ENCODE measurements at places on chromosomes 5 and 9.

GRCh38 chr9:99782962-99783718, 38.5 kb upstream of the NR4A3 start:
- no peaks in the 10 kb centered on the region for H3K27me3 ChIP-seq
- no peak overlapping the region for H3K27ac ChIP-seq
- no peaks in the 10 kb centered on the region for H3K36me3 ChIP-seq
- peak; percentile 4 for DNase-seq
- no peak overlapping the region for H3K4me3 ChIP-seq

GRCh38 chr5:97010606-97011005, 74.7 kb downstream of the LNPEP start:
- H3K4me1 ChIP-seq, result peaks cover 21% of the 10 kb centered on the region
- H3K27me3 ChIP-seq, result no peaks in the 10 kb centered on the region
- no peak overlapping the region for H3K27ac ChIP-seq
- no peak overlapping the region for H3K4me3 ChIP-seq
- DNase-seq, result no peak
- peaks cover 46% of the 10 kb centered on the region for H3K36me3 ChIP-seq

GRCh38 chr9:16033921-16034691, 481.3 kb downstream of the CCDC171 start:
- no peak overlapping the region for H3K27ac ChIP-seq
- H3K27me3 ChIP-seq, result no peaks in the 10 kb centered on the region
- no peak for DNase-seq
- H3K36me3 ChIP-seq, result no peaks in the 10 kb centered on the region
- H3K4me3 ChIP-seq, result no peak overlapping the region

GRCh38 chr5:16457451-16457850, 8.1 kb downstream of the ZNF622 start:
- no peaks in the 10 kb centered on the region for H3K27me3 ChIP-seq
- H3K4me3 ChIP-seq, result no peak overlapping the region
- H3K36me3 ChIP-seq, result peaks cover 98% of the 10 kb centered on the region
- no peak for DNase-seq

- H3K4me1 ChIP-seq, result peaks cover 7% of the 10 kb centered on the region
- H3K27ac ChIP-seq, result peak overlapping the region; percentile 72
- peaks cover 6% of the 10 kb centered on the region for H3K36me3 ChIP-seq
- peak; percentile 77 for DNase-seq
Measured at GRCh38 chr5:96714951-96715451, 52.8 kb downstream of the CAST start.

DNA sequence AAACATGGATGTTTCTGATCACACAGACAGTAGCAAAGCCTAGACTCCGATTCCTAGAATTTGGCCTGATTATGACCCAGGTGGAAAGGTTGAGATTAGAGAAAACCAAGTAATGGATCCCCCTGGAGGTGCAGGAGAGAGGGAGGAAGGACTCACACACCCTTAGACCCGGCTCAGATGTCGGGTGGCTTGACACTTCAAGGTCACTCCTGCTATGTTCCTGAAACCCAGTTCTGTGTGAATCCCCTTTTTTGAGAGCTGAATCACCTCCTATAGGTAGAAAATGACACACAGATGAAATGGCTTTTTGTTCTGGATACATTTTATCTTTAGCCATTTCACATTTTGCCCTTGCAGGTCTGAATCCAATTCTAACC, 192.8 kb downstream of the ARRDC3 start:
- DNase-seq, result peak; percentile 62
- no peak overlapping the region for H3K4me3 ChIP-seq
- H3K36me3 ChIP-seq, result no peaks in the 10 kb centered on the region
- H3K27me3 ChIP-seq, result no peaks in the 10 kb centered on the region
- peaks cover 39% of the 10 kb centered on the region for H3K4me1 ChIP-seq

DNA sequence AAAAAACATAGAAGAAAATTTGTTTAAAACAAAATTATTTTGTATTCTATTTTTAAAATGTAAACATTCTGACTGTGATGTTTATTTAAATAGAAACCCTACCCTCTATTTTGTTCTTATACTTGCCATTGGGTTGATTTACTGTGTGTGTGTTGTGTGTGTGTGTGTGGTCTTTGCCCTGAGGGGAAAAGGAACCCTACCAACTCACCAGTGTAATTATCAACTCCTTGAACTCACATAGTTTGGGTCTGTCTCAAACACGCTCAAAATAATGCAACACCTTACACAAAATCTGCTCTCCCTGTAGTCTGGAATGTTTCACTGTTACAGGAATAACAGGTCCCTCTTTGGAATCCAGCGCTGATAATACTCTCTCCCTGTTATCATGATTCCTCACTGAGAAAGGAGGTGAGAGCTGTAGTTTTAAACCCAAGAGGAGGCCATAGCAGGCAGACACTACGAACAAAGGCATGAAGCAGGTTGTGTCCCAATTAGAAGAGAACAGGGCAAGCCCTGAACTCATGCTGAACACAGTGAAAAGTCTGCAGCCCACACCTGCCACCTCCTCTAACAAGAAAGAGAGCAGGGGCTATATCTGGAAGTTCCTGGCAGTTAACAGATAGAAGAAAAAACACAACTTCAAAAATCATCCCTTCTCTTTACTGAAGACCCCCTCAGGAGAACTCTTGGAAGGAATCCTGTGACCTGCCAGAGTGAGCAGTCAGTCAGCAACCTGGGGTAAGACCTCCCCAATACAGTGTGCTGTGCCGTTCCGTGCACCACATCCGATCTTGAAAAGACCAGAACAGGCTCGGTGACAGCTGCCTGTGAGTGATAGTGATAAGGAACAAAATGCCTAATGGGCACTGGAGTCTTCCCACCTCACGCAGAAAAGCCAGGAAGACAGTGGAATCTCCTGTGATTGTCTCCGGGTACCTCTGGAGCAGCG, 608.1 kb upstream of the ADAMTS16 start:
- H3K27ac ChIP-seq, result no peak overlapping the region
- no peaks in the 10 kb centered on the region for H3K27me3 ChIP-seq
- no peaks in the 10 kb centered on the region for H3K4me1 ChIP-seq
- no peaks in the 10 kb centered on the region for H3K36me3 ChIP-seq
- DNase-seq, result no peak

GRCh38 chr9:5421163-5421562, 16.6 kb downstream of the PLGRKT start:
- no peak overlapping the region for H3K27ac ChIP-seq
- H3K36me3 ChIP-seq, result no peaks in the 10 kb centered on the region
- no peak overlapping the region for H3K4me3 ChIP-seq
- no peak for DNase-seq

GRCh38 chr9:124503713-124504529, 3.3 kb downstream of the NR5A1 start:
- no peaks in the 10 kb centered on the region for H3K36me3 ChIP-seq
- no peak overlapping the region for H3K27ac ChIP-seq
- DNase-seq, result no peak
- peaks cover 4% of the 10 kb centered on the region for H3K4me1 ChIP-seq
- H3K27me3 ChIP-seq, result peaks cover 52% of the 10 kb centered on the region
- H3K4me3 ChIP-seq, result peak overlapping the region; percentile 44

- H3K4me1 ChIP-seq, result no peaks in the 10 kb centered on the region
- H3K27ac ChIP-seq, result no peak overlapping the region
- no peak overlapping the region for H3K4me3 ChIP-seq
- no peaks in the 10 kb centered on the region for H3K27me3 ChIP-seq
Measured at GRCh38 chr5:136141561-136141960, 8.9 kb downstream of the SMAD5 start.

DNA sequence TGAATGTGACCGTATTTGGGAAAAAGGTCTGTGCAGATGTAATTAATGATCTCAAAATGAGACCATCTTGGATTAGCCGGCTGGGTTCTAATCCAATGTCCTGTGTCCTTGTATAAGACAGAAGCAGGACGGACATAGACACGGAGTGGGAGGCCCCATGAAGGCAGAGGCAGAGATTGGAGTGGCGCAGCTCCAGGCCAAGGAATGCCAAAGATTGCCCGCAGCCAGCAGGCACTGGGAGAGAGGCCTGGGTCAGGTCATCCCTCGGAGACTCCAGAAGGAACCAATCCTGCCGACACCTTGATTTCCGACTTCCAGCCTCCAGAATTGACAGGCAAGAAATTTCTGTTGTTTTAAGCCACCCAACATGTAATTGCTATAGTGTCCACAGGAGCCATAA, 13.0 kb upstream of the GFI1B start:
- H3K36me3 ChIP-seq, result no peaks in the 10 kb centered on the region
- no peaks in the 10 kb centered on the region for H3K4me1 ChIP-seq
- no peak for DNase-seq
- no peaks in the 10 kb centered on the region for H3K27me3 ChIP-seq
- H3K27ac ChIP-seq, result no peak overlapping the region

GRCh38 chr9:133187561-133188005, 21.5 kb downstream of the OBP2B start:
- no peak overlapping the region for H3K27ac ChIP-seq
- peaks cover 15% of the 10 kb centered on the region for H3K4me1 ChIP-seq
- H3K4me3 ChIP-seq, result no peak overlapping the region
- DNase-seq, result no peak
- H3K36me3 ChIP-seq, result no peaks in the 10 kb centered on the region
- H3K27me3 ChIP-seq, result no peaks in the 10 kb centered on the region

- no peaks in the 10 kb centered on the region for H3K27me3 ChIP-seq
- no peak for DNase-seq
- H3K4me1 ChIP-seq, result no peaks in the 10 kb centered on the region
- H3K27ac ChIP-seq, result no peak overlapping the region
- H3K4me3 ChIP-seq, result no peak overlapping the region
Measured at GRCh38 chr5:128764601-128765310, 200.5 kb upstream of the SLC27A6 start.

DNA sequence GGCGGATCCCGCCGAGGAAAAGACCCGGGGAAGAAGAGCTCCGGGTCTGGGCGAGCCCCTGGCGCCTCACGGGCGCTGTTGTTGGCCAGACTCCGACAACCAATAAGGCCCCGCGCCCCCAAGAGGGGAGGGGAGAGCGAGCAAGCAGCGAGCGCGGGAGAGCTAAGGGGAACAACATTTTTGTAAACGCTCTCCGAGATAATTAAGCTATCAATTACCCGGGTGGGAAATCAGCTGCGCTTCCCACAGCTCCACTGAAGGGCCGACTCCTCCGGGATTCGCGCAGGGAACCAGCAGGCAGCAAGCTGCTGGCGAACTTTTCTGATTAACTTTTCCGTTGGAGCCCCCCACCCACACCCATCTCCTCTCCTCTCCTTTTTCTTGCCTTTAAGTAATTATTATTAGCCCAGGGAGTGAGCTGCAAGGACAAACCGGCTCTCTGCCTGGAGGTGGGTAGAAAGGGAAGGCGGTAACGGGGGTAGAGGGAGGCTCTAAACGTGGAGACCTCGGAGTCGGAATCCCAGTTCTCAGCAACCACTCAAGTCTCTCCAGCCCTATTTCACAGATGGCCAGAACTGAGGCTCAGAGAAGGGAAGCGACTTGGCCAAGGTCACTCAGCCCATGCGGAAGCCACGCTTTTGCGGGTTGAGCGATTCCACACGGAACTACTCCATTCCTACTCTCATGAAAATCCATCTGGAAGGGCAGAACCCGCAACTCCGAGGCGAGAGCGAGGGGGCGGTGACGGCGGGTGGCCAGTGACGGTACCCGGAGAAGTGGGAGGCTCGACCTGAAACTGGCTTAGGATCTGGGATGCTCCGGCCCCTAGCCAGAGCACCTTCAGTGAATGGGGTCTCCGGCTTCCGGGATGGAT, 1.3 kb downstream of the ASTN2 start:
- no peak overlapping the region for H3K27ac ChIP-seq
- H3K4me1 ChIP-seq, result no peaks in the 10 kb centered on the region
- no peaks in the 10 kb centered on the region for H3K36me3 ChIP-seq
- no peak overlapping the region for H3K4me3 ChIP-seq
- DNase-seq, result no peak
- H3K27me3 ChIP-seq, result peaks cover 40% of the 10 kb centered on the region

GRCh38 chr9:97543561-97543960, 42.1 kb downstream of the TMOD1 start:
- no peaks in the 10 kb centered on the region for H3K4me1 ChIP-seq
- no peaks in the 10 kb centered on the region for H3K27me3 ChIP-seq
- H3K27ac ChIP-seq, result no peak overlapping the region

DNA sequence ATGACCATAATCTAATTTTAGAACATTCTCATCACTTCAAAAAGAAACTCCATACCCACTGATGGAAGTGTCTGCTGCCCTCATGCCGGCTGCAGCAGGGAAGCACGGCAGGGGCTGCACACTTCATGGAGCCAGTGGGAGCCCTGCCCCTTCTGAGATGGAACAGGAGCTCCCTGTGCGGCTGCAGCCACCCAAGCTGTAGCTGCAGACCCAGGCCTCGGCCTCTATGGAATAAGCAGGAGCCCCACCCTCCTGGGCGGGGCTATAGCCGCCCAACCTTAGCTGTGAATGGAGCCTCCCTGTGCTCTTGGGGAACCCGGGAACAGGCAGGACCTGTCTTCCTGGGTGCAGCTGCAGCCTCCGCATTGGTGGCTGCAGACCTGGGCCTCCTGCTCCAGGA, 128.5 kb downstream of the NUDT12 start:
- H3K27me3 ChIP-seq, result no peaks in the 10 kb centered on the region
- DNase-seq, result no peak
- H3K27ac ChIP-seq, result no peak overlapping the region
- no peaks in the 10 kb centered on the region for H3K36me3 ChIP-seq
- H3K4me1 ChIP-seq, result no peaks in the 10 kb centered on the region

DNA sequence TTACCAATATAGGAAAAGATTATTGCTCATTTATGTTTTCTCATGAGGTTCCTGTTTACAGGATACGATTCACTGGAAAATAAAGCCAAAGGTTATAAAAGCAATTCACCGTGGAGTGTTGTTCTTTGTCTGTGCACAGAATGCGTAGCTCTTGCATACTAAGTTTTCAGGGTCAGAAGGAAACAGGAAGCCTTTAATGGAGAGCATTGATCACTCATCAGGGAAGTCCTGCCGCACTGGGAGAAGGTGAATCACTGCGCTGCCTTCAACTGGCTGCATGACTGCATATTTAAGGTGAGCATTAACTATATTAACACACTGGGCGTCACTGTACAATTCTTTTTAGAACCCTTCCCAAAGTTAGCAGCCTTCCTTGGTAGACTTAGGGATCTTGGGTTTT, 74.1 kb upstream of the SYK start:
- H3K27ac ChIP-seq, result no peak overlapping the region
- no peaks in the 10 kb centered on the region for H3K36me3 ChIP-seq
- no peaks in the 10 kb centered on the region for H3K27me3 ChIP-seq
- H3K4me1 ChIP-seq, result no peaks in the 10 kb centered on the region
- no peak for DNase-seq

- DNase-seq, result no peak
- H3K27me3 ChIP-seq, result no peaks in the 10 kb centered on the region
- H3K36me3 ChIP-seq, result no peaks in the 10 kb centered on the region
Measured at GRCh38 chr9:97633859-97634490, 354 bp downstream of the NCBP1 start.

DNA sequence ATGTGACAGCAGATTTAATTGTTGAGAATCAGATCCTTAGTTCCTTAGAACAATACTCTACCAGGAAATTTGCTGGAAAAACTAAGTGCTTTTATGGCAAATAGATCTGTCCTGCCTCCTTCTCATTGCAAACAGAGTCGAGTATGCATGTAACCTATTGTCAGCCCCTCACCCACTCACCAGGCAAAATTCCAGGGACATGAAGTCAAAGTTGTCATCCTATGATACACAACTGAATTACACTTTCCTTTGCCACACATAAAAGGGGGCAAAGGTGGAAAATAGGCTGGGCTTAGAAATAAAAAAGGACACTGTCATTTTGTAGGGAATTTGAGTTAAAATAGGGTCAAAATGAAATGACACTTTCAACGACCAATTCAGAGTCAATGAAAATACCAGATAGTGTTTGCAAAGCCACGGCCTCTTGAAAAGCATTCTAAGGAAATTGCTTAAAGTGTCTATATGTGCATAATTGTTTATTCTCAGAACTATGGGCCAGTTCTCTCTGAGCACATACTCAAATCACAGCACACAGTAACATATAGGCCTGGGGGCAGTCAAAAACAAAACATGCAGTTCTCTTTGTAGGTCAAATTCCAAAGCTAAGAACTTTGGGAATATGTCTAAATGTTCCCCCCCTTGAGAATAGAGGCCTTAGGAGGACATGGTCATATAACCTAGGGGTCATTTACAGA, 452.8 kb downstream of the NFIB start:
- no peaks in the 10 kb centered on the region for H3K4me1 ChIP-seq
- no peak overlapping the region for H3K4me3 ChIP-seq
- no peaks in the 10 kb centered on the region for H3K27me3 ChIP-seq
- DNase-seq, result no peak
- no peaks in the 10 kb centered on the region for H3K36me3 ChIP-seq
